H1 (cell line): ENCODE measurements at places on chromosomes 2 and 18. TPM values are rescaled to one million over a fixed set of nuclear protein-coding genes. Genes with fewer than 3 reads are reported as not detected.

The ALLC gene
- not detected in 2 replicates for total RNA-seq

The GKN2 gene
- not detected in 2 replicates for total RNA-seq

- H3K4me3 ChIP-seq: no peak overlapping the region
- H3K4me1 ChIP-seq: no peaks in the 10 kb centered on the region
- H3K27me3 ChIP-seq: no peaks in the 10 kb centered on the region
- DNase-seq: no peak
- no peaks in the 10 kb centered on the region for H3K36me3 ChIP-seq
- no peak overlapping the region for H3K27ac ChIP-seq
Observed at GRCh38 chr18:66548747-66549146, 55.1 kb downstream of the CDH19 start.

The LAMA1 gene
- 48.7 and 48.8 TPM in 2 replicates for total RNA-seq

- H3K27ac ChIP-seq: no peak overlapping the region
- no peaks in the 10 kb centered on the region for H3K4me1 ChIP-seq
- no peak for DNase-seq
- no peaks in the 10 kb centered on the region for H3K27me3 ChIP-seq
- H3K4me3 ChIP-seq: no peak overlapping the region
Observed at GRCh38 chr2:189527812-189528592, 52.6 kb downstream of the SLC40A1 start.

DNA sequence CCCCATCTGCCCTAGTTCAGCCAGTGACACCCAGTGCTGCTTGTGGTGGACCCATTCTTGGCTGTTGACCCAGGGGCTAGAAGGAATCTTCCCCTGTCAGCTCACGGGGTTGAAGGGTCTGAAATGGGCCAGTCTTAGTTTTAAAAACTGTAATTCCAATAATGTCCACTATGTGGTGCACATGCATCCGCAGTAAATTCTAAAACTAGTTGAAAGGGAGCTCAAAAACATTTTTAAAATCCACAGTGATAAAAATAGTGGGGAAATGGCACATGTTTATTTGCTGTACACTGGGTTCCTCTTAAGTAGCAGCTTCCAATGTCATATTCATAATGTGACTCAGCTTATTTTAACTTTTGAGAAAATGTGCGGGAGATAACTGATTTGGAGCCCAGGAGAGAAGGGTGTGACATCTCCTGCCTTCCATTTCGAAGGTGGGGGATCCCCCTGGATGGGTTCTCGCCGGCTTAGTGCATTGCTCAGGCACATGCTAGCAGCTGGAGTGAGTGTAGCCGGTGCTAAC, 32.8 kb downstream of the GRHL1 start:
- H3K27me3 ChIP-seq: no peaks in the 10 kb centered on the region
- DNase-seq: no peak
- no peaks in the 10 kb centered on the region for H3K4me1 ChIP-seq
- no peak overlapping the region for H3K4me3 ChIP-seq
- H3K36me3 ChIP-seq: no peaks in the 10 kb centered on the region

GRCh38 chr2:235553291-235553690, 59.4 kb downstream of the AGAP1 start:
- no peak overlapping the region for H3K4me3 ChIP-seq
- DNase-seq: no peak
- no peaks in the 10 kb centered on the region for H3K36me3 ChIP-seq
- H3K27ac ChIP-seq: no peak overlapping the region
- no peaks in the 10 kb centered on the region for H3K27me3 ChIP-seq
- H3K4me1 ChIP-seq: peaks cover 14% of the 10 kb centered on the region

DNA sequence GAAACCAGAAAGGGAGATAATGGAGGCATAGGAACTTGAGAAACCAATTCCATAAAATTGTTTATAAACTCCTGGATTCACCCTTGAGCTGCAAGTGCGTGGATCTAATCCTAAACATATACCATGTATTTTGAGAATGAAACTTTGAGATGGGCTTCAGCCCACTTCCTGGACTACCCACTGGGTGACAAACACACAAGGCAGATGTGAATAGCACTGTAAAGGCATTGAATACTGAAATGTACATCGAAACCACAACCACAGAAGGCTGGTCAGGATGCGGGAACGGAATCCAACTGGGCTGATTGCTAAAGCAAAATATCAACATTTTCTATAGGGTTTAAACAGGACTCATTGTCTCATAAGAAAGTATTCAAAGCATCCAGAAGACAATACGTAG, 228.5 kb upstream of the ZEB2 start:
- H3K4me1 ChIP-seq: no peaks in the 10 kb centered on the region
- 0 out of 2 replicates have a peak, but pooled peaks cover 2% of the 10 kb centered on the region for H3K36me3 ChIP-seq
- no peak overlapping the region for H3K27ac ChIP-seq
- H3K4me3 ChIP-seq: no peak overlapping the region

The RUFY4 gene
- total RNA-seq: 0.32 TPM in 1 of 2 replicates, not detected in the other

GRCh38 chr2:118565786-118566540, 281.5 kb downstream of the EN1 start:
- H3K27me3 ChIP-seq: no peaks in the 10 kb centered on the region
- H3K36me3 ChIP-seq: no peaks in the 10 kb centered on the region
- H3K27ac ChIP-seq: no peak overlapping the region
- no peak overlapping the region for H3K4me3 ChIP-seq
- H3K4me1 ChIP-seq: no peaks in the 10 kb centered on the region
- DNase-seq: no peak

The RNPEPL1 gene
- total RNA-seq: 11.3 and 11.7 TPM in 2 replicates

The PROC gene
- total RNA-seq: 1.5 and 1.7 TPM in 2 replicates

The INPP5D gene
- 7.1 and 8.6 TPM in 2 replicates for total RNA-seq

The ANO7 gene
- 6.5 and 6.9 TPM in 2 replicates for total RNA-seq

- peaks cover 2% of the 10 kb centered on the region; the same call in 1 of the 2 replicates for H3K36me3 ChIP-seq
- peaks cover 10% of the 10 kb centered on the region; the same call in 1 of the 2 replicates for H3K27me3 ChIP-seq
- no peak overlapping the region for H3K27ac ChIP-seq
- H3K4me1 ChIP-seq: peaks cover 10% of the 10 kb centered on the region
Observed at GRCh38 chr2:162074928-162075688, 1.1 kb upstream of the DPP4 start.

DNA sequence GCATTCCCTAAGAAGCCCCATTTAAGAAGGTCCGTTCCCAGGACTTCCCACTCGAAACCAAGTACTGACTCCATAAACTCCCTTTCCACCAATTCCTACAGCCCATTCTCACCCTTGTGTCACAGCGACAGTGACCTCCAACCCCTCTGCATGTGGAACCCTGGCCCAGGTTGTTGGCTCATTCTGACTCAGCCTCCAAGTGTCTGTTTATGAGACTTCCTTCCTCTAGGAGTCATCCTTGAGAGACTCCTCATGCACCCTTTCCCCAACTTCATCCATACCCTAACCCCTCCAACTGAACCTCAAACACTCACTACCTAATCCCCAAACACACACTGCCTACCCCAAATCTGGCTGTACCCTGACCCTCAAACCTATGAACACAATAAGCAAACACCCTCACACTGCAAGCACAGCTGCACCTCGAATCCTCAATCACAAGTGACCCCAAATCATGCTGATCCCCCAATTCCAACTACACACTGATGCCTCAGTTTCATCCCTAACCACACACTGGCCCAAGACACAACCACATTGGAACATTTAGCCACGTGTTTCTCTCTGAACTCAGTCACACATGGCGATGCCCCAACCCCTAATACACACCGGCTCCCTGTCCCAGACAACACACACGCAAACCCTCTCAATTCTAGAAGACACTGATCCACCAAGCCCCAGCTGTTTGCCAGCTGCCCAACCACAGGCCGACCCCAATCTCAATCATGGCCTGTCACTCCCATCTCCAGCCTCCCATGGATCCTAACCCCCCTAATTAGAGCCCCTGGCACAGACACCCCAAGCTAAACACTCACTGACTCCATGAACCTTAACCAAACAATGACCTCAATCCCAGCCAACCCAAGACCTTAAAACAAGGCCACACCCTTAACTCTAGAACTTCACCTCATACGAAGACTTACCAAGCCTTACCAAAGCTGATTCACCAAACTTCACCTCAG, 219.6 kb downstream of the CYP26B1 start:
- no peaks in the 10 kb centered on the region for H3K36me3 ChIP-seq
- no peak overlapping the region for H3K4me3 ChIP-seq
- H3K27ac ChIP-seq: no peak overlapping the region
- DNase-seq: no peak
- no peaks in the 10 kb centered on the region for H3K4me1 ChIP-seq
- H3K27me3 ChIP-seq: no peaks in the 10 kb centered on the region
